Kidney tubule cell (primary cell): ENCODE measurements at places on chromosomes 3 and 15.

DNA sequence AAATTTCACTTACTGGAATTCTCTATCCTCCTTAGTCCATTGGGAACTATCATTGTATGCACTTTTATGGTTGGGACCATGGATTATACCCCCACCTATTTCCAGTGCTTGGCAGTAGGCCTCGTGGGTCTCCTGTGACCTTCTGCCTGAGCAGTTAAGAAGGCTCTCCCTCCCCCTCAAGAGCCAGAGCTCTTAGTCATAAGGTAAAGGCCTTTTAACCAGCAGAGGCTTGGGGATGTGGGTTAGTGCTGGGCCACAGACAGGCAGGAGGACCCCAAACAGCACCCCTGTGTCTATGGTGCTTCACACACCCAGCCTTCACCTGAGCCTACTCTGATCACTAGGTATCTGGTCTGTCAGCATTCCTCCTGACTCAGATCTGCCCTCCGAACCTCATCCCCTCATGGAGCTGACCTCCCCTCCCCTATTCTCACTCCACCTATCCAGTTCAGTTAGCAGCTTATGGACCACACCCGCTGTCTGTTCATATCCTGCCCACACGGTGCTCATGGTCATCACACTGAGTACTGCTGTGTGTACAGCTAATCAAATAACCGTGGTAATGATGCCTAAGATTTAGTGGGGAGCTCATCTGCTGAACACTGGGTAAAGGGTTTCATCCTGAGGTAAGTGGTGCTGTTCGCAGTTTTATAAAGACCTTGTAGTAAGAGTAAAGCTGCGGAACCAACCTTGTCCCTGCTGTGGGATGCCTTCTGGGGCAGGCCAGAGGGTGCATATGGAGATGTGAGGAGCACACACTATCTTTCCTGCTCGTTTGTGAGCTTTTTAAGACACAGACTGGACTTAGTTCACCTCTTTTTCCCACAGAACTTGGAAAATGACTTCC, 40.9 kb downstream of the KLHL18 start:
- peak; percentile 68 for DNase-seq

DNA sequence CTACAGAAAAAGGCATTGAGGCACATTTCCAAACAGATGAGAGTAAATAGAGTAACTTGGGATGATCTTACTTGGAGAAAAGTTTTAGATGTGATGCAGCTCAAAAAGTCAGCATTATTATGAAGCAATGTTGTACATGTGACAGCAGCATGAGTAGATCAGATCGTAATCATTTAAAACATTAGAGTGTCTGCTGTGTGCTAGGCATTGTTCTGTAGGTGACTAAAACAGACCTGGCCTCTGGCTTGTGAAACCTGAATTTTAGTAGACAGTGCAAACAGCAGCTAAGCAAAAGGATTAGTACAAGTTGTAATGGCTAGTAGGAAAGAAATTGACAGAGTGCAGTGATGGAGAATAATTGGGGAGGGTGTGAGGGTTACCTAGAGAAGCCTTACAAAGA, 15.1 kb downstream of the UBE2E1 start:
- DNase-seq: no peak

GRCh38 chr3:154275965-154276364, 48.3 kb downstream of the DHX36 start:
- DNase-seq: no peak

- no peak for DNase-seq
Measured at GRCh38 chr3:55245351-55245750, 241.8 kb downstream of the WNT5A start.

- DNase-seq: peak; percentile 34
Measured at GRCh38 chr3:54047568-54047967, 74.8 kb upstream of the CACNA2D3 start.

DNA sequence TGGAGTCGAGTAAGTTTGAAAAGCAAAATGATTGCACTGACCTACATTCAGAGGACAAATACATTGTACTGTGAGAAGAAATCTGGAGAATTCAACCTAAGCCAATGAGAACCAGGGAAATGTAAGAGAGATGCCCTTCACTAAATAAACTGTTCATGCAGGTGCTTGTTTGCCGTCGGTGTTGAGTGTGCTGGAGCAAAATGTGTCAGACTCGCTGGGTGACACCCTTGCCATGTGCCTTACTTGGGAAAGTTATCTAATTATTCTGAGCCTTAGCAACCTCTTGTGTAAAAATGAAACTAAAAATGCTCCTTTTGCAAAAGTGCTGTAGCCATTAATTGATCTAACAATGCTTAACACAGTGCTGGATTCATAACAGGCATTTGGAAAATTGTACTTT, 140.4 kb downstream of the GABRB3 start:
- DNase-seq: no peak

DNA sequence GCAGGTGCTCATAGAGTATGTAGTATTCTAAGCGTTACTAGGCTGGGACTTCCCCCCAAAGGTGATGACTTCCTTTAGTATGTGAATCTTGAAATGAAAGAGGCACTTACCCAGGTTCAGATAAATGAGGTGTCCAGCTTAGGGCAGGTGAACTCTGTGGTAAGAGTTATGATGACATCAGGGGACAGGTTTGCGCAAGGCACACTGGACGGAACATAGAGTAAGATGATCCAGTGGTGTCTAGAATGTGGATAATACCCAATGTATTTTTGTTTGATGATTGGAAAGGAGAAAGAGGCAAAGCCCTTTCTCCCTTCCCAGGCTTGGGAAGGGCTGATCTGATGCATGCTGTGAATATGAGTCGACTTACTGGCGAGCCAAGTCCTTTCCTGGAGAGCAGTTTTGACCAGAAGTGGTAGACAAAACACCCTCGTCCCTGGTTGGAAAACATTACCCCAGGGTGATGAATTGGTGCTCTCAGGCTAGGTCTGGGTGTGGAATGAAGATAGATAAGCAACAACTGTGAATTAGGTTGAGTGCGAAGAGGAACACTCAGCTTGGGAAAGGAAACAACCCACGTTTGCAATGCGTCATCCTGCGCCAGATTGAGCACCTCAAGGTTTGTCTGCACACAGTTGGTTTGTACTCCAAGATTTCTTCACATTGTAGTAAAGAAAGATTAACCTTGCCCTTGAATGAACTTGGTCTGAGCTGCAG, 124.2 kb downstream of the GHSR start:
- DNase-seq: peak; percentile 35

DNA sequence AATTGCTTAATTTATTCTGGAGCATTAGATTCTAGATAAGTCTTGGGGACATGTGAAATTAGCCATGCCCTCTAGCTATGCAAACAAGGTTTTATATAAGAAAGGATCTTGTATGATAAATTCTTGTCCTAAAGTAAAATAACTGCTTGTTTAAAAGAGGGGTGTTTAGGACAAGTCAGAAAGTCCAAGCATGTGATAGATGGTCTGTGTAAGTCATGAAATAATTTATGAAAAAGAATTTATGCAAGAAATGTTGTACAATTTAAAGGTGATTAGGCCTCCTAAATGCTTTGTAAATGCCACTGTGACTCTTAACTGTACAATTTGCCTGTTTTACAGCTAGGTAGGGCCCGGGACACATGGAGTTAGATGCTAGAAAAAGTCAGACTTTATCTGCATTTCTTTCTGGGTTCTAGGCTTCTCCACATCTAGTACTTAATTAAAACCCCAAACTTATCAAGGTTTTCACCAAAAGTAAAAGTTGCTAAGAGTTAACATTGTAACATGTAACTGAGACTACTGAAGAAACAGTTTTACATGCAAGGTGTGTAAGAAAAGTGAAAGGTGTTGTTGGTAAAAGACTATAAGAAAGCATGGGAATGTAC, 13.2 kb downstream of the LINS1 start:
- peak; percentile 8 for DNase-seq

DNA sequence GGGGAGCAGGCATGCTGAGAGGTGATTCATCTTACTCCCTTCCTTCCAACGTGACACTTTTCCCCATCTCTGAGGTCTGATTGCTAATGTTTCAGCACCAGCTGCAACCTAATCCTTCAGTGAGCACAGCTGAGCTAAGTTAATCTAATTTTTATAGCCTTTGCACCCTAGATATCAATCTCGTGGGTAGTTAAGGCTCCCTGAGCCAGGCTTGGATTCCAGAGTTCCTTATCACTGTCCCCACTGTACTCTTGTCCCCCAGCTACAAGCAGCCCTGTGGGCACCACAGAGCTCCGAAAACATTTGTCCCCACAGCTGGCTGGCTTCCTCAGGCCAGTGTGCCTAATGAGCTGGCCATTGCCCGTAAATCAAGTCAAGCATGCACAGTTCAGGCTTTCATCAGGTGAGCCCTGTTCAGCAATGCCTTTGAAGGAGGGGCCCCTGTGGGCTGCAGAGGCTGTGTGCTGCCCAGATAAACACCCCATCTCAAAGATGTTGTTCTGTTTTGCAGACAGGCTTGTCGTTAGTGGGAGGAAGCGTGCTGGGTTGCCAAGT, 376.9 kb upstream of the RASGRP1 start:
- peak; percentile 71 for DNase-seq

- no peak for DNase-seq
Measured at GRCh38 chr3:32373276-32373675, 18.4 kb upstream of the CMTM7 start.

- no peak for DNase-seq
Measured at GRCh38 chr3:98644168-98644567, 50.8 kb upstream of the CPOX start.

- no peak for DNase-seq
Measured at GRCh38 chr15:63560741-63561448, 36.3 kb upstream of the FBXL22 start.

DNA sequence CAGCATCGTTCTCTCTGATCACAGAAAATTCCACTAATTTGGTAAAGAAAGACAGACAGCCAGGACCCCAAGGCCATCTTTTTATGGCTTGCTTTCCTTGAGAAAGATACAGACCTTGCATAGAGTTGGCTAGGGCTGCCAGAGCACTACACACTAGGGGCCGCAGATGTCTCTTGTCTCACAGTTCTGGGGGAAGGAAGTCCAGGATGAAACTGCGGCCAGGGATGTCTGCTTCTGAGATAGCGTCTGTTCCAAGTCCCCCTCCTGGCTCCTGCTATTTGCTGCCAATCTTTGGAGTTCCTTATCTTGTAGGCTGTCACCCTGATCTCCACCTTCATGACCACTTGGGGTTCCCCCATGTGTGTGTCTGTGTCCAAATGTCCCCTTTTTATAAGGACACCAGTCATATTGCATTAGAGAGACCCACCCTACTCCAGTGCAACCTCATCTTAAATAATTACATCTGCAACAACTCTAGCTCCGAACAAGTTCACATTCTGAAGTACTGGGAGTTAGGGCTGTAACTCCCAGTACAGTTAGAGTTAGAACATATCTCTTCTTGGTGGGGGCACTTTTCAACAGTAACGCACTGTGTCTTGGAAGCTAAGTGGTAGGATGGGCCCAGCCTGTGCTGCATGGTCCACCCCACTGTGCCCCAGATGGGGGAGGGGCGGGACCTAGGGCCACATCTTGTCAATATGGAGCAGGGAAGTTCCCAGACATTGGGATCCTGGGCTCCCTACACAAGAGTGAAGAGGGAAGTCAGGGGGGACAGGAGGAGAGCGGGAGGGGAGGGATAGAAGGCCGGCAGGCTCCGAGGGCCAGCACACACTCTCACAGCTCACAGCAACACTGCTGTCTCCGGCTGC, 42.2 kb downstream of the KLF15 start:
- DNase-seq: no peak

DNA sequence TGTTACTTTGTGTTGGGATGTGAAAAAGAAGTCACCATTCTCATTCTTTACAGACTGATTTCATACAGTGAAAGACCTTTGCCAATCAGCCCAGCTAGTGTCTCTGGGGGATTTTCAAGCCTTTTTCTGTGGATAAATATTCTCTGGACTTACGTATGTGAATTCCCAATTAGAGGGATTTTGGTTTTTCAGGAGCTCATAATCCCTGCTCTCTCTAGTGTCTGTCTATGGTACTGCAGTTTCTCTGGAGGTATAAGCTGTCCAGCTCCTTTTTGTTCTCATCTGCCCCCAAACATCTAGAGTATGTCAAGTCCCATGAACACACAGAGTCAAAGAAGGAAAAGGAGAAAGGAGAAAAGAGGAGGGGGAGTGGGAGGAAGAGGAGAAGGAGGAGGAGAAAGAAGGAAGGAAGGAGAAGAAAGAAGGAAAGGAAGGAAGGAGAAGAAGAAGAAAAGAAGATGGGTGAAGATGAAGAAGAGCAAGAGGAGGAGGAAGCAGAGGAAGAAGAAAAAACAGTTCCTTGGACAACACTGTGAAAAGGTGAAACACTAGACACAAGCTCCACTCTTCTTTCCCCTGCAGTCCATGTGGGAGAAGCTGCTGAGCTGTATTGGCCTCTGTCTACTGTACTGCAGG, 218.6 kb downstream of the GREM1 start:
- DNase-seq: peak; percentile 37

DNA sequence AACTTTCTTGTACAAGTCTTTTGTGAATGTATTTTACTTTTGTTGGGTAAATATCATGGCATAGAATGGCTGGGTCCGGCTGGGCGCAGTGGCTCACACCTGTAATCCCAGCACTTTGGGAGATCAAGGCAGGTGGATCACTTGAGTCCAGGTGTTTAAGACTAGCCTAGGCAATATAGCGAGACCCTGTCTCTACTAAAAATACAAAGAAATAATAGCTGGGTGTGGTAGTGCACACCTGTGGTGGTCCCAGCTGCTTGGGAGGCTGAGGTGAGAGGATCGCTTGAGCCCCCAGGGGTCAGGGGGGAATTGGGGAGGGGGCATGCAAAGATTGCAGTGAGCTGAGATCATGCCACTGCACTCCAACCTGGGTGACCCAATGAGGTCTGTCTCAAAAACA, 52.9 kb downstream of the ANP32A start:
- no peak for DNase-seq

- DNase-seq: no peak
Measured at GRCh38 chr15:91040856-91041255, 18.5 kb upstream of the VPS33B start.

GRCh38 chr3:153242896-153243295, 80.9 kb downstream of the RAP2B start:
- DNase-seq: no peak

GRCh38 chr3:37505415-37505814, 331.0 kb upstream of the LRRFIP2 start:
- DNase-seq: no peak

- peak; percentile 58 for DNase-seq
Measured at GRCh38 chr3:171026597-171027293, at the start of gene SLC2A2. Gene SLC2A2 (minus strand): TSS chr3:171026720. CDS start chr3:171026670, 50 bp downstream.

DNA sequence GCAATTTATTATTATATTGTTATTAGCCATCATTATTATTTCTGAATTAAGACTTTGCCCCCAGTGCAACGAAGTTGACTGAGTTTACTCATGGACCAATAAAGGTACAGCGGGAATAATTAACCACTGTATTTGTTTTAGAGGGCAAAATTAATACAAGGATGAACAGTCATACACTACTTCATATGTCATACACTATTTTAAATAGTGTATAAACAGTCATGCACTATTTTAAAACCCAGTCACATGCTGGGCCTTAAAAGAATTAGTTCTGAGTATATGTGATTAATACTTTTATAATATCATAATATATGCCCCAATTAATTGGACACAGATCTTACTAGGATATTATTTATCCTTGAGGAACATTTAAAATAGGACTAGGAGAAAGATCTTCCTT, 125.3 kb upstream of the NANOGP8 start:
- DNase-seq: no peak

- no peak for DNase-seq
Measured at GRCh38 chr15:85925649-85926237, 131.0 kb upstream of the KLHL25 start.

- peak; percentile 91 for DNase-seq
Measured at GRCh38 chr3:99774467-99774866, 43.2 kb upstream of the CMSS1 start.
